Brain pericyte (primary cell): ENCODE measurements at places on chromosomes 12 and 14.

GRCh38 chr12:10075451-10075850, 23.3 kb downstream of the CLEC1A start:
- no peak for DNase-seq

- DNase-seq: no peak
These were observed 616.3 kb downstream of the LRFN5 start for GRCh38 chr14:42222924-42223471.

DNA sequence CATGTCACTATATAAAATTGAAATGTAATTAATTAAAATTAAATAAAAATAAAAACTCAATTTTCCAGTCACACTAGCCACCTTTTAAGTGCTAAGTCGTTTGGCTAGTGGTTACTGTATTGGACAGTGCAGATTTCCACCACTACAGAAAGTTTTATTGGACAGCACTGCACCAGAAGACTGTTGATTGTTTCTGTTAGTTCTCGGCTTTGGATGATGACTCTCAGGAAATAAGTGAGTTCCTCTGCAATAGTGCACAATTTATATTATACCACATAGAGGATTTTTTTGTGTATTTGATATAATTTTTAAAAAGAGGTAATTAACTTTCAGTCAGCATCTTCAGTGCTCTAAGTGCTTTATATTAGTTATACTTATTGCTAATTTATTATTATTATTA, 52.7 kb downstream of the FAR2 start:
- no peak for DNase-seq

- DNase-seq: peak; percentile 90
These were observed 589.3 kb upstream of the TMEM132C start for GRCh38 chr12:127677537-127678131.

GRCh38 chr12:94511506-94511905, 51.8 kb upstream of the CEP83 start:
- DNase-seq: no peak

- no peak for DNase-seq
These were observed 168.6 kb downstream of the ALX1 start for GRCh38 chr12:85448548-85449139.

GRCh38 chr12:46533723-46534122, 161.2 kb upstream of the SLC38A2 start:
- DNase-seq: no peak

GRCh38 chr14:94761997-94762377, 7.9 kb downstream of the GSC start:
- no peak for DNase-seq

DNA sequence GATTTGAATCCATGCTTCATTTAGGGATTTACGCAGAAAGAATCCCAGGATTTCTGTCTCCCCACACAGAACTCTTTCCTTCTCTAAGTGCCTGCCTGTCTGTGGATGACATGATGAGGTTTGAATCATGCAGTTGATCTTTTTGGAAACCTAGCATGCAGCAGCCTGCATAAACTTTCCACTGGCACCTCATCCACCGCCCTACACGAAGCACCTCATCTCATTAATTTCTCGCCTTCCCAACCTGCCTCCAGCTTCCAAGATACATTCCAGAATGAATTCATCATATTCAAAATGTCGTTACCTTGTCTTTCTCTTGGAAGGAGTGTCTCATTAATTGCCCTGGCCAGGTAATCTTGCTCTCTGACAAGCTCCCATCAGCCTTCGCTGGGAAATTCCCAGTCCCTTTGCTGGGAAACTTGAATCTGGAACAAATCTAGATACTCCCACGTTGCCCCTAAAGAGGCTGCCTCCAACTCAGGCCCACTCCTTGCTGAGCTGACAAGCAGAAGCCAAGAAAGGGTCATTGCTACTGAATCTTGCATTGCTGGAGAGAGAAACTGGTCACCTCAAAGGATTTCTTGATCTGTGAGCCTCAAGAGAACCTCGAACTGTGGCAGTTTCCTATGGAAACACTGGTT, 48.2 kb downstream of the SERPINA3 start:
- no peak for DNase-seq

DNA sequence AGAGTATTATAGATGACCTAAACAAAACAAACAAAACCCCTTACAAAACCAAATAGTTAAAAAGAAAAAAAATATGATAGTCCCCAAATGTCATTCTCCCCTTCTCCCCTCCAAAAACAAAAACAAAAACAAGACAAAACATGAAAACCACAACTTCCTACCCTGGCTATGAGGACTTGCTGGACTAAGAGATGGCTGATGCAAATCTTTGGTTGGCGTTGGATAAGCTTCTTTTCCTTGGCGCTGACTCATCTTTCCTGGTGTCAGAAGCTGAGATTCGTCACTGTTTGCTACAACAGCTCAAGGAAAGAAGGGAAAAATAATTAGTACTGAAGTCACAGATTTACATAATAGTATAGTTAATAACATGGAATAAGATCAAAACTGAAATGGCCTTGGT, 102.5 kb upstream of the BBS10 start:
- DNase-seq: no peak

DNA sequence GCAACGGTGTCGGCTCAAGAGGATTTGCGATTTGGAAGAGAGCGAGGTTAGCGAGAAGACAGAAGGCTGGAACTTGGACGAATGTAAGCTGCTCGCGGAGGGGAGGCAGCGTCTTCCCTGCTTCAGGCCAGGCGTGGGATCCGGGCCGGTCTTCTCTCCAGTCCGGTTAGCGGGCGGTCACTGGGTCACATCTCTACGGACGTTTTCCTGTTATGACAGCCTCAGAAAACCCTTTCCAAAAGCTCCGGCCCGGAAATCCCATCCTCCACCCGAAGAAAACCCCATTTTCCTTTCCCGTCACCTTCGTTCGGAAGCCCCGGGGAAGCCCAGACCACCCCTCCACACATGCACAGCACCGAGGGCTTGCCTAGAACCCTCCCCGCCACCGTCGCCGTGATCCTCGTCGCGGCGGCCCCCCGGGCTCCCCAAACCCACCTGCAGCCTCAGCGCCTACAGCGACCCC, 268 bp downstream of the NDUFB1 start:
- DNase-seq: no peak

DNA sequence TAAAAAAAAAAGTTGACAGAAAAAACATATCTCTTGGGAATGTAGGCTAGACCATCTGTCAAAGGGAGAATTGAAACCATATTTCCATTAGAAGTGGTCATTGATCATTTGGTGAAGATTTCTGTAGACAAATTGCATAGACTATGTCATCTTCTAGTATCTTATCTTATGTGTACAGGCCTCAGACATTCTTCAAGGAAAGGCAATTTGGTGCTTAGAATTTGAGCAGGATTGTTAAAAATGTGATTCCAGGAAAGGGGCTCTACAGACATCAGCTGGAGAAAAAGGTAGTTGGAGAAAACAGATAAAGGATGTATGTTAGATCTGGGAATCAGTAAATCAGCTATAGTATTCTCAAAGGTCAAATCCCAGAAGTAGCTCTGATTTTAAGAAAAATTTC, 627.1 kb downstream of the TMTC2 start:
- no peak for DNase-seq

DNA sequence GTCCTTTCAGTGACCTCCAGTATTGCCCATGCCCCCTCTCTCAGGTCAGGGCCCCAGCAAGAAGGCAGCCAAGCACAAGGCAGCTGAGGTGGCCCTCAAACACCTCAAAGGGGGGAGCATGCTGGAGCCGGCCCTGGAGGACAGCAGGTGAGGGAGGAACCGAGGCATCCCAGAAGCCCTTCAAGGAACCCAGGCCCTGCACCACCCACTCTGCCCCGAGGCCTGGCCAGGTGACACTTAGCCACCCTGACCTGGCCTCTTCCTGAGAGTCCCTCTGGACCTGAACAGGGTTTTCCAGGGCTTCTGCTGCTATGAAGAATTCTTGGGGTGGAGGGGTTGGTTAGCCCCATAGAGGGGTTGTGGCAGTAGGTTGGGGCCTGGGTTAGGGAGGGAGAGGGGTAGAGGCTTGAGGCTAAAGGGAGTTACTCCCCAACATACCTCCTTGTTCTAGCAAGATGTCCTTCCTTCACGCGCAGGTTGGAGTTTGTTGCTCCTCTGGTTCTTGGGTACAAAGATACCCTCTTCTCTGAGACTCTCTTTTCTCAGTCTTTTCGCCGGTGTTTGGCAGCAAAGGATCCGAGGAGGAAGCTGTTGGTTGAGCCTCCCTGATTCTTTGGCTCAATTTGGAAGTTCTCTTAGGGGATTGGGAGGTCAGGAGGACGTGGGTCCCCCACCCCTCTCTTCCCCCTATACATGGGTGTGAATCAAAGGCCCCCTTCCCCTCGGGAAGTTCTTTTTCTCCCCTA, 2.1 kb downstream of the TARBP2 start:
- no peak for DNase-seq

DNA sequence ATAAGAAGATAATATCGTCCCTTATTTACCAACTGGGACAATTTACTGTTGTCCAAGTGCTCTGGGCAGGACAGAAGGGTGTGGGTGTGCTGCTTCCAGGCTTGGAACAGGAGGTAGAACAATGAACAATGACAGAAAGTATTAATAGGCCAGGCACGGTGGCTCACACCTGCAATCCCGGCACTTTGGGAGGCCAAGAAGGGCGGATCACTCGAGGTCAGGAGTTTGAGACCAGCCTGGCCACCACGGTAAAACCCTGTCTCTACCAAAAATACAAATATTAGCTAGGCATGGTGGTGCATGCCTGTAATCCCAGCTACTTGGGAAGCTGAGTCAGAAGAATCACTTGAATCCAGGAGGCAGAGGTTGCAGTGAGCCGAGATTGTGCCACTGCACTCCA, 2.5 kb downstream of the IFI27 start:
- no peak for DNase-seq

DNA sequence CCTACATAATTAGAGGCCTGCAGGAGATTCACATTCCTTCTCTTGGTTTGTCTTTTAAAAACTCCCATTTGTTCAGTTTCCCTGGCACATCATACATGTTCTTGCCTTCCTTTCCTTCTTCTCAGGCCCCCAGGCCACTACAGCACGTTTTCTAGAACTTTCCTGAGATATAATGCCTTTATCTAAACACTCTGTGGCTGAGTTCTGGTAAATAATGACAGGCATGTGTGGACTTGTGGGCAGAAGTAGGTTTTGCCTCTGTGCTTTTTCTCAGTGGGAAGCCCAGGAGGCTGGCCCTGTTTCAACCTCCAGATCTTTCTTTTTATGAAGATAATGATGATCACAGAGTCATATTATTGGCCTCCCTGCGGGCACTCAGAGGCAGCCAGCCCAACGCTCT, 117.2 kb downstream of the TMX1 start:
- peak; percentile 44 for DNase-seq

- no peak for DNase-seq
These were observed 26.0 kb downstream of the SCYL2 start for GRCh38 chr12:100293017-100293416.

- no peak for DNase-seq
These were observed 22.2 kb downstream of the LLPH start for GRCh38 chr12:66108386-66108785.

- DNase-seq: no peak
These were observed 530.2 kb downstream of the RPS29 start for GRCh38 chr14:49056021-49056420.

DNA sequence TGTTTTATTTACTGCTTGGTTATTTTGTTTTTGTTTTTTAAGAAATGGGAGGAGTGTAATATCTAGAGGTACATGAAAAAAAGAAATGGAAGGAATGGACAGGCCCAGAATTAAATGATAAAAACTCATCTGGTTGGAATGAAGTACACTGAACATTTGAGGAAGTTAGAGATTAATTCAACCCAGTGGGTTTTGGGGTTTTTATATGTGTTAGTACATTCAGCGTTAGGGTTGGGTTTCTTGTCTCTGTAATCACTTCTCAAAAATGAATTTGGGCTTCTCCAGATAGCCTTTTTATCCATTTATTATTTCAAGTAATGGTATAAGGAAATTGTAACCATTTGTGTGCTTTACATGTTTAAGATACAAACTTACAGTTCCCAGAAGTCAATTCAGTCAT, 19.5 kb upstream of the NUP107 start:
- DNase-seq: no peak

- no peak for DNase-seq
These were observed 870.2 kb upstream of the TMEM132C start for GRCh38 chr12:127396734-127397133.

- DNase-seq: no peak
These were observed 249.5 kb downstream of the APAF1 start for GRCh38 chr12:98894412-98895085.

DNA sequence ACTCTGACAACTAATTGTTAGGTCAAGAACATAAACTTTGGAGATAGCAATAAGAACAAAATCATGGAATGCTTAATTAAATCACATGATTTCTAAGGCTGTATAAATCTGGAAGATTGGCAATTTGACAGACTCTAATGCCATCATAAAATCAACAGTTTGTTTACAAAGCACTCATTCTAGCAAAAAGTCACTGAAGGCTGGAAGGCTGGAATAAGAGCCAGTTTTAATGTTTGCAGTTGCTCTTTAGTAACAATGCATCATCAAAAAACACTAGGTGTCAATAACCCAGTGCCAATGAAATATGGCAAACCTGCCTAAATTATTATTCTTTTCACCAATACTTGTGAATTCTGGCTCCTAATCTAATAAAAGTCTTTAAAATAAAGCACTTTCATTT, 65.0 kb downstream of the NUMB start:
- no peak for DNase-seq

- no peak for DNase-seq
These were observed 20.2 kb downstream of the TNFAIP2 start for GRCh38 chr14:103143506-103143905.

GRCh38 chr12:452667-453210, 7.0 kb upstream of the B4GALNT3 start:
- no peak for DNase-seq

- DNase-seq: no peak
These were observed 45.5 kb downstream of the SPATA7 start for GRCh38 chr14:88430976-88431375.

DNA sequence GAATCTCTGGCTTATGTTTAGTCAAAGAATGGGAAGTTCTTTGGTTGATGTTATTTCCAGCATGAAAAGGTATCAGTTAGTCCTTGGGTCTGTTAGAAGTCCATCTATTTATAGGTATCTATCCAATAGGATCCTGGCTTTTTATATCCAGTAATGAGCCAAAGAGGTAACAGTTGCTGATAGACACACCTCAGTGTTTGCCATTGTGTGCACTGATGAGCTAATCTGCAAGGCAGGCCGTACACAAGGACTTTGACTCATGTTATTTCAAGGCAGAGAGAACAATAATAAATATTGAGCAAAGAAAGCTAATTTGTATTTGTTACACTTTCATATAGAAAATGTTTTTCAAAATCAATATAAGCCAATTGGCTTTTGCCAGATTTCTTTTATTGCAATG, 56.4 kb downstream of the GLT1D1 start:
- DNase-seq: no peak

- no peak for DNase-seq
These were observed 27.9 kb upstream of the CTDSP2 start for GRCh38 chr12:57874166-57875108.

- no peak for DNase-seq
These were observed at the start of gene SRRM4 for GRCh38 chr12:118981285-118982211. Gene SRRM4 (plus strand): TSS chr12:118981541. CDS start chr12:118981883, 342 bp downstream.

DNA sequence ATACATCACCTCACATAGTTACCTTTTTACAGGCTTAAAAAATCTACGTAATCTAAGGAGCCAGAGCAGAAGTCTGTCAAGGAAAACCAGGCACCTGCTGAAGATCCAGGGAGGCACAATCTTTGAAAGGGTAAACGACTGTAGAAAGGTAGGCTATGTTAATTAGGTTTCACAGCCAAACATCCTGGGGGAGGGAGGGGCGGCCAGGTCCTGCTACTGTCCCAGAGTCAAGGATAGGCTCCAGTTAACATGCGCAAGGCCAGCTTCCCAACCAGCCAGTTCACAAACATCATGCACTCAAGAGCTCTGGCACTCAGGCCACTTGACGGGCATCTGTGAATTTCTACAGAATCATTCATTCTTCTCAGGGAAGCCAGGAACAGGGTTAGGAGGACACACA, 22.9 kb downstream of the NIN start:
- DNase-seq: no peak
